ENCODE measurements at places on chromosomes 7 and 10.

- DNase-seq: no peak
Measured at GRCh38 chr7:138066954-138067394, 9.3 kb upstream of the AKR1D1 start.

- no peak for DNase-seq
Measured at GRCh38 chr7:132023466-132023865, 467.0 kb upstream of the PODXL start.

GRCh38 chr10:98748298-98748697, 301.6 kb upstream of the HPS1 start:
- peak; percentile 28 for DNase-seq

GRCh38 chr10:26441491-26442214, 3.5 kb downstream of the APBB1IP start:
- DNase-seq: no peak

GRCh38 chr7:129774871-129775694, 163.6 kb downstream of the NRF1 start:
- DNase-seq: no peak

DNA sequence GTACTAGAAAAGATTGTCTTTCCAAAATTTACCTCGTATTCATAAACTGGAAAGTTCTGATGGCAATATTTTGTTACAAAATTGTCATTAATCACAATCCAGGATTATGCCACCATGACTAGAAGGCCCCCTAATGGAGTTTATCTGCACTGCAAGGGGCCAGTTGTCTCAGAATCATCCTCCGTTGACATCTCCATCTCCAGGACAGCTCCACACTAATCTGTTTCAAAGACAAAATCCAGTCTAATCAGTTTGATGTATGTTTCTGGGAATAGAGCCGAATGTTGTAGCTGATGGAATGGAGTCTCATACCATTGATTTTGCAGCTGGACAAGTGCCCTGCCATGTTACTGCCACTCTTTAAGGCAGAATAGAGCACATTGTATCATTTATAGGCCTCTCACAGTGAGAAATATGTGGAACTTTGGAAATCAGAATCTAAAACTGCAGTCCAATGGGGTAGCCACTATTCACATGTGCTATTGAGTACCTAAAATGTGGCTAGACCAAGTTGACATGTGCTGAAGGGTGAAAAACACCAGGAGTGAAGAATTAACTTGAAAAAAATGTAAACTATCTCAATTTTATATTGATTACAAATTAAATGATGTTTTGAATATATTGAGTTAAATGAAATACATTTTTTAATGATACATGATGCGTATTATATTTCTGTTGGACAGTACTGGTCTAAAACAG, 38.3 kb upstream of the TOMM7 start:
- DNase-seq: peak; percentile 43

GRCh38 chr7:114923403-114923713, 1.5 kb downstream of the MDFIC start:
- DNase-seq: no peak

DNA sequence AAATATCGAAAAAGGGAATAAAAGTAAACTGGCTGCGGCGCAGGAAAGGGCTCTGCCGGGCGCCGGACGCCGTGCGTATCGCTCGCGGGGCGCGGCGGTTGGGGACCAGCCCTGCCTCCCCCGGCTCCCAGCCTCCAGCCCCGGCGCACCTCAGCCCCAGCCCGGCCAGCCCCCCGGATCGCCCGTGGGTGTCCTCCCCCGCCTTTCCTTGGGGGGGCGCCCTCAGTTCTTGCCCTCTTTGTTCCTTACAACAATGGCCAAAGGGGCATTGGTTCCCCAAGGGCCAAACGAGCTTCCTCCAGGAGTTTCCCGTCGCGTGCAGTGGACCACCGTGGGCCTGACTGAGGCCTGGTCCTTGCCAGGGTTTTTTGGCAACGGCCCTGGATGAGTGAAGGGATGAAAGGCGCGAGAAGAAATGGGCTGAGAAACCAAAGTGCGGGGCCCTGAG, 1.2 kb downstream of the MACROH2A2 start:
- DNase-seq: peak; percentile 59

DNA sequence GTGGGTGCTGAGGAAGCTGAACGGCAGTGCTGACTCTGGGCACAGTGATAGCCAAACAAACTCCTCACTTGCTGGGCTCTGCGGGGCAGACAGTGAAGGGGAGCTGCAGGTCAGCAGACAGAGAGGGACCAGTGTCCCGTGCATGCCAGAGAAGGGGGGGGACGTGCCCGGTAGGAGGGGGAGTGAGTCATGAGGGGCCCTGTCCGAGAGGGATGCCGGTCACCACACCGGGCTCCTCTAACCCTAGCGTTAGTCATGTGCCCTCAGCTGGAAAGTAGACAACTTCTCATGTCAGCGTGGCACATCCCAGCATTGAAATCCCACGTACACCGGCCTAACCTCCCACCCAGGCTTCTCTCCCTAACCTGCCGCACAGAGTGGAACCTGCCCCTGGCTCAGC, 117.1 kb upstream of the DPP6 start:
- DNase-seq: no peak

DNA sequence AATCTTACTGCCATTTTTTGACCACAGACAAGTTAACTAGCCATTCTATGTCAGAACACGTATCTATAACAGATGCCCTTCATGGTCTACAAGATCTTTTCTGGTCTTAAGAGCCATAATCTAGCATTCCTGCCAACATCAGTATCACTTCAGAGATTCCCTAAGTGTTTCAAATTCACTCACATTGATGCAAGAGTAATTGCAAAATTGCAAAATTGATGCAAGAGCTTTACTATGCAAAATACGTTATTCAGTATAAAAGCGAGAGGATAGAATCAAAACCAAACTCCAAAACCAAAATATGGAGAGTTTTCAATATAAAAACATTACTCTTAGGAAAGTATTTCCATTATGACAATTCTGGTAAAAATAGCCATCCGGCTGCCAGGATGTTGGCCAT, 38.1 kb upstream of the PPP1R17 start:
- DNase-seq: no peak

DNA sequence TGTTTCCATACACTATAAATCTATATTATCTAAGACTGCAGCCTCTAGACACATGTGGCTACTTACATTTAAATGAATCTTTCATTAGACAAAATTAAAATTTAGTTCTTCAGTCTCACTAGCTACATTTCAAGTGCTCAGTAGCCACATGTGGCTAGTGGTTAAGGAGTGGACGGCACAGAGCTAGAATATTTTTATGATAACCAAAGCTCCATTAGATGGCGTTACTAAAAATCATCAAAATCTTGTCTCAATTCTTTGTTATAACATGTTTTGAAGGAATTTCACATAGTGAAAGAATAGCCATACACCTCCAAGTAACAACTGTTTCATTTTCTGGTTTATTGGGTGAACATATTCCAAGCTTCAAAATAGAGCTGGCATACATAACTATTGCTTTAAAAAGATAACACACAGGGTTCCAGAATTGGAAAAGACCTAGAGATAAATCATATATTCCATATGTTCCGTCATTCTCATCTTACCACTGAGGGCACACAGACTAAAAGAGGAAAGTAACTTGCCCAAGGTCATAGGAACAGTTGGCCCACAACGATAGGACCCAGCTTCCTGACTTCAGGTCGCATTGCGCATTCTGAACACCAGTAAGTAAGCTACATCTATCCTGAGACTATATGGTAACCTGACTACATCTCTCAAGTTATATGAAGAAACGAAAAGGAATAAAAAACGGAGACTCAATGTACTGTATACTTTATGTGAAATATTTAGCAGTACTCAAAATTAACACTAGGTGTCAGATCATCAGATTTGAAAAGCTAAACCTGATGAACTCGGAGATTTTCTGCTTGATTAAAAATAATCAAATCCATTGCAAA, 66.6 kb downstream of the CAV1 start:
- no peak for DNase-seq

DNA sequence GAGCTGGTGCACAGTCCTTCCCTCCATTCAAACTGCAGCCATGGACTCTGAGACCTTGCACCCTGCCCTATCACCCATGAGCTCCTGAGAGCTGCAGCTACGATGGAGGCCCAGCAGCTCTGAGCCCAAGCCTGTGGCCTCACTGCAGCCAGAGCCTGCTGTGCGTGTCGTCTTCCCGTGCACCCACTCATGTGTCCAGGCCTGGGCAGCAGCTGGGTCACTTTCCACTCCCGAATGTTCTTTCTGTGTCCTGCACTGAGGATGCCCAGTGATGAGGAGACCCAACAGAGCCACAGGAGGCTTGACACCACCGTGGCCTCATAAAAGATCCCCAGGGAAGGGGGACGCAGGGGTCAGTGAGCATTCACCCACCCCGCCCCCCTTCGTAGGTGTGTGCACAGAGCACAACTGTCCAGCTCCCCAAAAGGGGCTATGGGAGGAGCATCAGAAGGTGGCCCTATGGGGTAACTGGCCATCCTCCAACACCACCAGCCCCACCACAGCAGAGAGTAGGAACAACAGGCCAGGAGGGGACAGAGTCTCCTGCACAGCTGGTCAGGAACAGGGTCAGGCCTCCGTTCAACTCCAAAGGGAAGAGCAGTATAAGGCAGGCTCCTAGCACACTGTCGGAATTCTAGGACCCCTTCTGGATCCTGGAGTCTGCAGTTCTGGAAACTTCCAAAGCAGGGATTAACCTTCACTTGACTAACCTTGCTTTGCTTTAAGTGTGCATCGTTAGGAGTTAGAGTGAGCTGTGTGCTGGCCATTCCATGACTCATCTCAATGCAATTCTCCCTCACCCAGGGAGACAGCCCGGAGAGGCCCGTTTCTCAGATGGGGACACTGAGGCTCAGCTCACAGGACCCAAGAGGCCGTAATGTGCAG, 52.6 kb downstream of the RASGEF1A start:
- no peak for DNase-seq

DNA sequence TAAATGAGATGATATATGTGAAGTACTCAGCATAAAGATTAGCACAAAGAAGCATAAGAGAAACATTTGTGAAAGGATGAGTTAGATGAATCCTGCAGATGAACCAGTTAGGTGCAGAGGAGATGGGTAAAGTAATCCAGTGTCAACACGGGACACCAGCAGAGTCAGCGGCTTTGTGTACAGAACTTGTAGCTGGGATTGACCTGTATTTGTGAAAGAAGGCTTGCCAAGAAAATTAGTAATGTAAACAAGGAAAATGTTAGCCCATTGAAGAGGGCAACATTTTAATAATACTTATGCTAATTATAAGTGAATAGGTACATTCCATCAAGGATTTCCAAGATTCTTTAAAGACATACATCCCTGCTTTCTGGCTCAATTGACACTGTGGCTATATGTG, 255.7 kb downstream of the PTEN start:
- DNase-seq: no peak

GRCh38 chr10:48765039-48765438, 80.4 kb downstream of the WDFY4 start:
- no peak for DNase-seq

DNA sequence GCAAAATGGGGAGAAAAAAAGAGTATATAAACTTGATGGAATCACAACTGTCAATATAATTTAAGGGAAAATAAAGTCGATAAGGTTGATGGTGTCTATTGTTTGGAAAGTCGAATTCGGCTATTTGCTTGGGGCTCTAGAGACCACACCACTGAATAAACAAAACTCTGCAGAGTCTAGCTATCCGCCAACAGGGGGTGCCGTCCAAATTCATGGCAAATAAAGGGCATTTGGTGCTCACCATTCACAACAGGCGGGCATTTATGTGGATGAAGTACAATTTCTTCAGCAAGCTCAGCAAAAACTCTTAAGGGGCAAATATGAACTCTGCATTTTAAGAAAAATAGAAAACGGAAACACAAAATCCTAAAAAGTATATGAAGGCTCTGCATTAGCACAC, 23.3 kb downstream of the CD36 start:
- DNase-seq: peak; percentile 6

- no peak for DNase-seq
Measured at GRCh38 chr7:49791088-49791741, 17.8 kb downstream of the VWC2 start.

DNA sequence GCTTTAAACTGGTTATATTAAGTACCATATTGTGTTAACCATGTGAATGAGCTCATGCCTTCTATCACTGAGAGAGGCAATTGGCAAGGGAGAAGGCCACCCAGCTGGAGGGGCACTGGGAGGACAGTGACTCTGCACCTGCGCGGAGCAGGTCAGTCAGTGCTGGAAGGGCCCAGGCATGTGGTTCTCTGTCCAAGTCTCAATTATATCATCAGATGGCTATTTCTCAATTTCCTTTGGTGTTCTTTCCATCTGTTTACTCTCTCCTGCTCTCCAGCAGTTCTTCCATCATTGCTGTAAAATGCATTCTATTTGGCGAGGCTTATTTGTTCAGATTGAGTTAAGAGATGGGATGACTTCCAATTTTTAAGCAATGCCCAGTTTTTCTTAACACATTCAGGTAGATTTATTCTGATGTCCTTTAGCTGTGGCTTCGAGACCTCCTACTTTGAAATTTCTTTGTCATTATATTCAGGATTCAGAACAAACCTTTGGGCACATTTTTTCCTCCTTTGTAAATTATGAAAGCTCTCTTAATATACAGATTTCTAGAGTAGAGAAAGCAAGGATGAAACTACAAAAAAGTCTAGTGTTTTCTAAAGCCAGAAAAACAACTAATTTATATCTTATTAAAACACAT, 159.3 kb downstream of the BMPER start:
- no peak for DNase-seq

GRCh38 chr7:55966851-55967250, 2.5 kb downstream of the NIPSNAP2 start:
- DNase-seq: no peak

DNA sequence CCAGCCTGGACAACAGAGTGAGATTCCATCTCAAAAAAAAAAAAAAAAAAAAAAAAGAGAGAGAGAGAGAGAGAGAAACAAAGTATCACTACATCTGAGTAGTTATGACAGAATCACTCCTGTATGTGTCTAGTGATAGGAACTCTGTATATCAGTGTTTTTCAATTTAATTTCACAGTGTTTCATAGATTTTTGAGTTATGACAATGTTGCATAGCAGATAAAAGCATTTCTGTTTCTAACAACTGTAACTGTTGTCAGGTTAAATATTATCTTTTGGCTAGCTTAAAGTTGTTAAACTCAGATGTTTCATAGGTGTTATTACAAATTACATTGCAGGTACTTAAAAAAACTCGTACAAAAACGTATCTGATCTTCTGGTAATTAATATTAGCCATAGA, 60.3 kb downstream of the PLXDC2 start:
- no peak for DNase-seq

- no peak for DNase-seq
Measured at GRCh38 chr7:28855538-28856217, 102.5 kb downstream of the TRIL start.

- no peak for DNase-seq
Measured at GRCh38 chr10:44575601-44576380, 190.9 kb upstream of the CXCL12 start.

- no peak for DNase-seq
Measured at GRCh38 chr10:108521827-108522492, 1357.5 kb upstream of the SORCS1 start.

DNA sequence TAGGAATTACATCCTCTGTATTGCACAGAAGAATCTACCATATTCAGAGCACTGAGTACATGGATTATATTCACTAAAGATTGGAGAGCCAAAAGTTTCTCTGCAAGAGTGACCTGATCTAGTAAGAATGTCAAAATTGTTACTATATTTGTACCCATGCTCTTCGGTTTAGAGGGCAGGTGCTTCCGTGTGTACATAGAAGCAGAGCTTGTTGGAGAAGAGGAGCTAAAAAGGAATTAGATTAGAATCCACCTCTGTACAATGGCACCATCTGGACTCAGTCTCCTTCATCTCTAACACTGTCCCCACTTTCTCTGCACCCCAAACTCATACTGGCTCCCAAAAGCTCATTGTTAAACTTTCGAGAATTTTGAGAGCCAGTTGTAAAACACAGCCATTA, 8.3 kb downstream of the CALD1 start:
- DNase-seq: no peak

Data from HEK293T (cell line).